GM23248 (cell line): ENCODE measurements at places on chromosomes 4 and X. TPM values are rescaled to one million over a fixed set of nuclear protein-coding genes. Genes with fewer than 3 reads are reported as not detected.
A peak's percentile ranks its signal among the peaks of the same experiment; 100 is the strongest.

DNA sequence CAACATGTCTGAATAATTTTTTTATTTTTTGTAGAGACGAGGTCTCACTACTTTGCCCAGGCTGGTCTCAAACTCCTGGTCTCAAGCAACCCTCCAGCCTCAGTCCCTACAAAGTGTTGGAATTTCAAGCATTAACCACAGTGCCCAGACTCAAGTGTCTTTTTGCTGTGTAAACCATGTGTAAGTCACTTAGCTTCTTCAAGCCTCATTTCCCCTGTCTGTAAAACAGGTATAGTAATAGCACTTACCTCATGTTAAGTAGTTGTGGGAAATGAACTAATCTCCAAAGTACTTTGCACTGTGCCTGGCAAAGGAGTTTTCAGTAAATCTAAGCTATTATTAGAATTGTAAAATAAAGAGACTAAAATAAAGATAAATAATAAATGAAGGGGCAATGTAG is 35.7 kb downstream of the STBD1 start:
- DNase-seq = no peak

The ZNF630 gene
- total RNA-seq = 0.22 and 0.25 TPM in 2 replicates

GRCh38 chrX:16756724-16757123 is 29.5 kb upstream of the TXLNG start:
- no peak for DNase-seq

DNA sequence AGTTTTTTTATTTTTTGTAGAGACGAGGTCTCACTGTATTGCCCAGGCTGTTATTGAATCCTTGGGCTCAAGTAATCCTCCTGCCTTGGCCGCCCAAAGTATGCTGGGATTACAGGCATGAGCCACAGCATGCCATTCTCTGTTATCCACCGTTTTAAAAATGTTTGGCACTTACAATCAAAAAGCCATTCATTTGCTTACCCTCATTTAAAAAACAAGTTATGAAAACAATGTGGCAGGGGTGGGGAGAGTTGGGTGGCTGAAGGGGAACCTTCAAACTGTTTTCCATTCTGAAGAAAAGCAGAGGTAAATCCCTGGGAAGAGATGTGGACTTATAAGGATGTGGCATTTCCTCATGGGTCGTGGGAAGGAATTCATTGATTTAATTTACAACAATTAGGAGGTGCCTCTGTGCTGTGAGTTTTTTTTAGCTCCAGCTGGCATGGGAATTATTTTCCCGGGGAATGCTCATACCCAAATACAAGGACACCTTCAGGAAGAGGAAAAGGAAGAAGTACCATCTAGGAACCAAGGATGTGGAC is 103.5 kb downstream of the MID1 start:
- no peak for DNase-seq

DNA sequence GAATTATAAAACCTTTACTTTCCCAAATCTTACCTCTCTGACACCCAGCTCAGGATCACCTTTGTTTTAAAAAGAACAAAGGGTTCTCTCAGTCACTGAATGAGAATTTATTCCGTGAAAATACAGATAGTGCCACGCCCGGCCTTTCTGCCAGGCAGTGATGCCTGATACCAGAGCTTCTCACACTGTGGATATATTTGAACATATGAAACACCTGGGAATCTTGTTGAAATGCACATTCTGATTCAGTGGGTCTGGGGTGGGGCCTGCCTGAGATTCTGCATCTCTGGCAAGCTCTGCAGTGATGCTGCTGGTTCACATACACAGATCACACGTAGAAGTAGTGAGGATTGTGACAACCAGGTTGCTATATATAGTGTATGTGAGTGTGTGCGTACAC is 46.0 kb downstream of the ELOVL6 start:
- no peak for DNase-seq

DNA sequence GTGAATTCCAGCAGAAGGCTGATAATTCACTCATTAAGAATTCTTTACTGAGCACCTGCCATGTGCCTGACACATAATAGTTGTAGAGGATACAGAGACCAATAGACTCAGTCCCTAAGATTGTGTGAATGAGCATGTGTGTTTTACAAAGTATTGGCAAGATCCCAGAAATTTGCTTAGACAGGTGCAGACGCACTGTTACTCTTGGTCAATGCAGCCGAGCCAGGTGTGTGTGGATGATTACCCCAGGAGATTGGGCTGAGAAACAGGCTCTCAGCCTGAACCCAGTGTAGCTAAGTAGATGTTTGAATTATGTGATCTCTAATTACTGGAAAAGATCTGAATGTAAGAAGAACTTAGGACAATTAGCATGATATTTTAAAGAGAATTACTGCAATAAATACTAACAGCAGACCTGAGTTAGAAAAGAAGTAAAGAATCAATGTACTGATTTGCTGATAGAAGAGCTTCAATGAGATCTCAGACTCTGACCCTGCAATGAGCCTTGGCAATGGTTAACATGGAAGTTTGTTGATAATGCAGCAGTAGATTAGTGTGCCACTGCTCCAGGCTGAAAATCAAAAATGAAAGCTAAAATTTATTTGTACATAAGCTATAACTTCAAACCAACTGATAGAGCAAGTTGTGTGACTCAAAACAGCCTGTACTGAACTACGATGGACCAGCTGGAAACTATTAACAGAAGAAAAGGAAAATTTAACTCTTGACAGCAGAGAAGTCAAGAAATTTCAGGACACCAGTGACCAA is 32.2 kb upstream of the NDST4 start:
- no peak for DNase-seq

The SPATA18 gene
- total RNA-seq = 14.3 and 22.9 TPM in 2 replicates

DNA sequence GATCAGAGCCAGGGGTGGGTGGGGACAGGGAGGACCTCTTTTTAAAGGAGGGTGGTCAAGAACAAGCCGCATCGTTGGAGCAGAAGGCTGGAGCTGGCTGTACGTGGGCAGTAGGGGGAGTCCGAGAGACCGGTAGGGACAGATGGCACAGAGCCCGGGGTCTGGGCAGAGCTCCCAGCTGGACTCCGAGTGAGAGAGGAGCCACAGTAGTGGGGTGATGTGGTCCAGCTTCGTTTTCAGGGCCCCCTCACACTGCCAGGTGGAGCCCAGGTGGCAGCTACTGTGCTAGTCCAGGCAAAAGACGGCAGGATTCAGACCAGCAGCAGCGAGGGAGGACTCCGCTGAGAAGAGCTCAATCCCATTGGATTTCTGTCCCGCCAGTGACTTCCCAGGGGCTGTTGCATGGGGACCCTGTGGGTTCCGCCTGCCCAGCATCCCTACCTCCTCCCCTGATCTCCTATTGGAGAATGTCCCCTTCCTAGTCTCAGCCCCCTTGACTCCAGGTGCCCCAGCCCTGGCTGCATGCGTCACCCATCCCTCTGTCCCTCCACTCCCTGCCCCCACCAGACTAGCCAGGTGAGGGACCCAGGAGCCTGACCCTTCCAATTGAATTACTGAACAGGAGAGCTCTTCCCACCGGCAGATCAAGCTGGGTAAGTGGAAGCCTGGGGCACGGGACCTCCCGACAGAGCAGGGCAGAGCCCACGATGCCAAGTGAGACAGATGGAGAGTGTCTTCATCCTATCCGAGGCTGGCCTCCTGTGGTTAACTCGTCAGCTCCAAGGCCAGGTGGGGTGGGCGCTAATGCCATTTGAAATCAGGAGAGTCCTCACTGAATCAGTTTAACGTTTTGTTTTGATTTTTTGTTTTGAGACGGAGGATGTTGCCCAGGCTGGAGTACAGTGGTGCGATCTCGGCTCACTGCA is 2.9 kb downstream of the ARHGAP4 start:
- peak; percentile 56 for DNase-seq

- DNase-seq = no peak
These were observed 62.3 kb upstream of the SMARCA5 start for GRCh38 chr4:143451186-143451585.

- DNase-seq = no peak
These were observed 87.6 kb downstream of the GBA3 start for GRCh38 chr4:22780317-22780716.

The STPG2 gene
- 0.32 TPM in 1 of 2 replicates, not detected in the other for total RNA-seq

GRCh38 chrX:83504721-83505479 is 3.2 kb upstream of the POU3F4 start:
- DNase-seq = no peak

The CENPVL3 gene
- total RNA-seq = not detected in 2 replicates

- DNase-seq = no peak
These were observed 110.7 kb downstream of the PSAPL1 start for GRCh38 chr4:7323872-7324650.

The SLC25A5 gene
- 98.9 and 104 TPM in 2 replicates for total RNA-seq

GRCh38 chr4:98639108-98639507 is 19.3 kb downstream of the TSPAN5 start:
- no peak for DNase-seq
